ENCODE measurements at places on chromosomes 7 and 10.

GRCh38 chr10:15244635-15245197 is 76.2 kb upstream of the NMT2 start:
- DNase-seq, result no peak

GRCh38 chr7:30800785-30801252 is 29.6 kb downstream of the MINDY4 start:
- DNase-seq, result no peak

DNA sequence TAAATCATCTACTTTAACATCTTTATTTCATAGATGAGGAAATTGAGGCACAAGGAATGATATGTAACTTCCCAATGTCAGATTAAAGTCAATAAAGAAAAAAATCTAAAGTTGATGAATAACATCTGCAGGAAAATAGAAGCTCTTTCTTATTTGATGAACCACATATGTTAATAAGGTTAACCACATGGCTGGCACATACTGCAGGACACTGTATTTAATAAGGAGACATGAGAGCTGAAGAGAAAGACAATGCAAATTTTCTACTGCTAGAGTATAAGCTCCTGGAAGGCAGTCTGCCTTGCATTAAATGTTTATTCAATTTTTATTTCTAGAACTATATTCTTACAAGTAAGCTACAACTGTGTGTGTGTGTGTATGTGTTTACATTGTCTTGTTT is 4.4 kb downstream of the RAB11FIP2 start:
- no peak for DNase-seq

GRCh38 chr10:92837456-92837855 is 10.9 kb upstream of the EXOC6 start:
- DNase-seq, result no peak

DNA sequence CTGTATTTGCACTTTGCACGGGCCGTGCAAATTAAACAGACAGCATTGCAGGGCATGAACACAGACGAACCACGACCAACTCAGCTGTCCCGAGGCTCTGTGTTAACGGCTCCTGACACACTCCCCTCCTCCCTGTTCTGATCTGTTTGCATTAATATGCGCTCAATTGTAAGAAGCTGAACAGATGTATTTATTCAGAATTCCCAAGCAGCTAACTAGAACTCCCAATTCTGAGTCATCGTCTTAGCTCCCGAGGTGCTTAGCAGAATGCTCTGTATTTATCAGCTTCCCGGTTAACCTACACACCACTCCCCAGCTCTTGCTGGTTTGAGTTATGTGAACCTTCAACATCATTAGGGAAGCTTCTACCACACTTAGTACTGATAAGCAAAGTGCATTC is 286.4 kb downstream of the PTPRN2 start:
- DNase-seq, result no peak

GRCh38 chr10:98306501-98306900 is 38.5 kb upstream of the LOXL4 start:
- DNase-seq, result no peak

DNA sequence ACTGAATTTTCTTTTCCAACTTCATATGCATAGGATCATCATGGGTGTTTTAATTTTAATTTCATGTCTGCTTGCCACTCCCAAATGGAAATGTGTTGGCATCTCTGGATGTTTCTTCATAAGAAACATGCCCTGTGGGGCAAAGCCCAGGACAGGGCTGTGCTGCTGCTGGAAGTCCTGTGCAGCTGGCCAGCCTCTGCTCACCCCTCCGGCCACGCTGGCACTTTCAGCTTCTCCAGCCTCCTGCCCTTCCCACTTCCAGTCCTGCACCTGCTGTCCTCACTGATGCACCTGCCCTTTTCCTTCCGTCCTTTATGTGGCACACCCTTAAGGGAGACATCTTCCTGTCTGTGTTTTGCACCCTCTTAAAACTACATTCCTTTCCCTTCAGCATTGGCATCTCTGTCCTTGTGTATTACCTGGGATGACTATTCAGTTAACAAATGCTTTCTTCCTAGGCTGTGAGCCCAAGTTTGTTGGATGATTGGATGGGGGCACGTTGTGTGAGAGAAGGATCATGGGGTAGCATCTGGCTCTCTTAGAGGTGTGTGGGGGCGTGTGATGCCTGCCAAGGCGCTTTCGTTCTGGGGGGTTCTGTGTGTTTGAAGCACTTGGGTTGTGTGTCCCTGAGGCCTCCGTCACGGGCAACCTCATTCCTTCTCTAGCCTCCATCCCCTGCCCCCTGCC is 56.8 kb downstream of the TCF7L2 start:
- DNase-seq, result no peak

- no peak for DNase-seq
These were observed 254.5 kb downstream of the SORCS3 start for GRCh38 chr10:104895541-104895940.

- no peak for DNase-seq
These were observed 36.5 kb downstream of the GLUD1 start for GRCh38 chr10:87058171-87058570.

- no peak for DNase-seq
These were observed 225.9 kb downstream of the TRIL start for GRCh38 chr7:28732071-28732869.

DNA sequence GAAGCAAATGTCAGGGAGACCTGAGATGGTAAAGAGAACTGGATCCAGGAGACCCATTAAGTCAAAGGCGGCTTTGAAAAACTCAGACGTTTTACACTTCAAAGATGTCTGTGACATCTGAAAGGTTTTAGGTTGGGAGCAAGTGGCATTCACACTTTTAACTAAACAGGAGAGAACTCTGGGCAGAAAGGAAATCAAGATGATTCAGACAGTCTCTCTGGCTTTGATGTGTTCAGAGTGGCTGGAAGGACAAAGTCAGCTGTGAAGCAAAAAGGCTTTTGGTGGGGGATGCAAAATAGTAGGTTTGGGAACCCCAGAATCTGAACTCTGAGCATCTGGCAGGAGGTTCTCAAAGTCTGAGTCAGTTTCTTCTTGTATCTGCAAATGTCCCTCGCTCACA is 66.6 kb downstream of the PRKCQ start:
- DNase-seq, result no peak

GRCh38 chr10:73110345-73110849 is at the start of gene NUDT13:
Gene NUDT13, plus strand, starts transcription at chr10:73110455. Its CDS starts 3,911 bp downstream, at chr10:73114366.
- no peak for DNase-seq

- DNase-seq, result no peak
These were observed 218.7 kb downstream of the ABCA13 start for GRCh38 chr7:48389977-48390376.

- DNase-seq, result no peak
These were observed 34.5 kb upstream of the CD36 start for GRCh38 chr7:80603940-80604339.

GRCh38 chr7:46003896-46004875 is 83.1 kb upstream of the IGFBP3 start:
- DNase-seq, result no peak

DNA sequence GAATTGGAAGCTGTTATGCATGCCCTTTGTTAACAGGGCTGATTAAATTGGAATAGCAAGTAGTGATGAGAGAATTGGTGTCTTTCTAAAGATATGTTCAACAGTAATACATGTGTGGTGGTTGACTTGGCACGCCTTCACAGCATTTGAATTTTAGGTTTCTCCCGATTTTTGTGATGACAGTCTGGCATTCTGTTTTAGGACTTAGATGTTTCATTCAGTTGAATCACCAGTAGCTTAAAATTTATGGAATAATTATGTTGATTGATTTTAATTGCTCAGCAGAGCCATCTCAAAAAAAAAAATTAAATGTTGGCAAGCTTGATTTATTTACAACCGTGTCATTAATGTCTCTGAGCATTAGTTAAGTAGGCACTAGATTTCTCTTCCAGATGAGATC is 219.7 kb downstream of the CSTF2T start:
- DNase-seq, result no peak

- DNase-seq, result no peak
These were observed 24.7 kb upstream of the SEMA3A start for GRCh38 chr7:84219310-84219709.

DNA sequence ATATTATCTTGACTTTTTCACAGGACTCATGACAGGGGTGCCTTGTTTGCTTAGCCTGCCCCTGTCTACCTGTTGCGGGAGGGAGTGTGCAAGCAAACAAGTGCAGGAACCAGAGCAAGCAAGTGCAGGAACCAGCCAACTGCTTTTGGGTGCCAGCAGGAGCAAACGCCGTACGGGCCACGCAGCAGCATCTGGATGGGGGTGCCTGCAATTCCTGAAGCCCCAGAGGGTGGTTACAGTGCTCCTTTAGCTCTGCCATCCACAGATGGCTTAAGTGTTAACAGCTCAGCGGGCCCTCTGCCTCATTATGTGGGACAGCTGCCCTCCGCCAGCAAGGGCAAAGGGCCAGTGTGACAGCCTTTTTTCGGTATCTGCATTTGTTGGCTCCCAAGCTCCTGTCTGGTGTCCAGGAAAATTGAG is 83.5 kb downstream of the MICU1 start:
- no peak for DNase-seq

DNA sequence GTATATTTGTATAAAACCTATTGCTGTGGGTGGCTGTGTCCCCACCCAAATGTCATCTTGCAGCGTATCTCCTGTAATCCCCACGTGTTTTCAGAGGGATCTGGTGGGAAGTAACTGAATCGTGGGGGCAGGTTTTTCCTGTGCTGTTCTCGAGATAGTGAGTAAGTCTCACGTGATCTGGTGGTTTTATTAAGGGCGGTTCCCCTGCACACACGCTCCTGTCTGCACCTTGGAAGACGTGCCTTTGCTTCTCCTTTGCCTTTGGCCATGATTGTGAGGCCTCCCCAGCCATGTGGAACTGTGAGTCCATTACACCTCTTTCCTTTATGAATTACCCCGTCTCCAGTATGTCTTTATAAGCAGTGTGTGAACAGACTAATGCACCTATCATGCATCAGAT is 97.6 kb downstream of the DYNC2I1 start:
- DNase-seq, result no peak

- no peak for DNase-seq
These were observed 93.1 kb upstream of the ZPBP start for GRCh38 chr7:50185951-50186682.

DNA sequence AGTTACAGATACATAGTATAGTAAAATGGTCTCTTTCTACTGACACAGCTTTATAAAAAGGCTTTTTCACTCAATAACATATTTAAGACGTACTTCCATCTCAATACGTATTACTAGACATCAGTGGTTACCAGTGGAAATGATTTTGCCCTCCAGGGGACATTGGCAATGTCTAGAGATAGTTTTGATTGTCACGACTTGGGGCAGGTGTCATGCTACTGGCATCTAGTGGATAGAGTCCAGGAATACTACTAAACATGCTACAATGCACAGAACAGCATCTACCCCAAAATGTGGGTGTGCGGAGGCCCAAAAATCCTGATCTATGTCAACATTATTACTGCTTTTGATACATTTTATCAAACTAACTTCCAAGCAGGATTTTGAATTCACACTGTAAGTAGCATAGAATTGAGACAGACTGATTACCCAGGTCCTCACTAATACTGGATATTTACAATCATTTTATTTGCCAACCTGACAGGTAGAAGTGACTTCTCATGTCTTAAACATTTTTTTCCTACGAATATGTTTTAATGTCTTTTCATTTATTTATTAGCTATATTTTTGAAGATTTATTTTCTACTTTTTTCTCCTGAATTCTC is 53.8 kb downstream of the HGF start:
- DNase-seq, result no peak

GRCh38 chr7:75064291-75064690 is 9.3 kb downstream of the RCC1L start:
- no peak for DNase-seq

DNA sequence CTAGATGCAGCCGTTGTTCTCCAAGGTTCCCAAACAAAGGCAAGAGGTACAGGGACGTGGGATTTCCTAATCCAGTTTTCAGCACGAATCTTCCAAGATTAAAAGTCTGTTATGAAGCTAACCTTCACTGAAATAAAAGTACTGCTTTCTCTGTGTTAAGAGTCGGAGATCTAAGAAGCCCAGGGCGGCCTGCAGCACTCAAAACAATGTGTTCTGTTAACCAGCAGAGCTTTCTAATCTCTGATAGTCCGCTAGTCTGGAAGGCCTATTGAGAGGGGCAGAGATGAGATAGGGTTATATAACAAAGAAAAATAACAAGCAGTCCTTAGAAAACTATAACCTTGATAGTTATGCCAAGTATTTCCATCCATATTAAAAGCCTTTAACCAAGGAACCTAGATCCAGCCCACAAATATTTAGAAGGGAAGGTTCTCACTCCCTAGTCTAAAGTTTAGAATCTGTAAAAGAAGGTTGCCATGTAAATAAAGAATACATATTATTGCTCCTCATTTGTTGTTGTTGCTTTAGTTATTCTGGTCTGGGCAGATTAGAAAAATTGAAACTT is 106.3 kb upstream of the SVIL start:
- no peak for DNase-seq

DNA sequence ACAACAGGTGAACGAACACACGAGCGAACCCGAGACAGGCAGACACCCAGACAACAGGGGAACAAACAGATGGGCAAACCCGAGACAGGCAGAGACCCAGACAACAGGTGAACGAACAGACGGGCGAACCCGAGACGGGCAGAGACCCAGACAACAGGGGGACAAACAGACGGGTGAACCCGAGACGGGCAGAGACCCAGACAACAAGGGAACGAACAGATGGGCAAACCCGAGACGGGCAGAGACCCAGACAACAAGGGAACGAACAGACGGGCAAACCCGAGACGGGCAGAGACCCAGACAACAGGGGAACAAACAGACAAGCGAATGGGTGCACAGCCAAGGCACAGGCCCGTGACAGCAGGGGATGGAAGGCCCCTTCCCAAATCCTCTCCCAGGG is 264.7 kb downstream of the ELFN1 start:
- DNase-seq, result no peak
